GM04504 (cell line): ENCODE measurements at places on chromosomes 13 and 19.
A peak's percentile ranks its signal among the peaks of the same experiment; 100 is the strongest.

- no peak for DNase-seq
Observed at GRCh38 chr19:2221250-2221831, 14.8 kb downstream of the PLEKHJ1 start.

DNA sequence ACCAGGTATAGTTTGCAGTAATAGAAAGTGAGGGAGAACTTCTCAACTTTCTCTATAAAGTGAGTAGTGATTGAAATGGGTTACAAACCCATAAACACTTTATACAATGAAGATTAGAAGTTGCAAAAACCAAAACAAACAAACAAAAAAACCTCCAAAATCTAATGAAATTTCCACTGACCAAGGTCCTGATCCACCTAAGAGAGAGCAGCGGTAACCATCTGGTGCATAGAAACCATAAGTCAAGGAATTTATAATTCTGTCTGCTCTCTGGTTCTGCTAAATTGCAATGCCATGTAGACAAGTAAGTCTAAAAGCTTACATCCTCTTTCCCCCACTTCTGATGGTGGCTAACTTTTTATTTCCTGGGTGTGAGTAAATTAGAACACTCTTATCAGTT, 463.4 kb downstream of the EFNB2 start:
- DNase-seq: no peak

GRCh38 chr13:54445453-54445852, 1416.8 kb downstream of the OLFM4 start:
- DNase-seq: no peak

- no peak for DNase-seq
Observed at GRCh38 chr13:60836821-60837220, 439.8 kb downstream of the TDRD3 start.

DNA sequence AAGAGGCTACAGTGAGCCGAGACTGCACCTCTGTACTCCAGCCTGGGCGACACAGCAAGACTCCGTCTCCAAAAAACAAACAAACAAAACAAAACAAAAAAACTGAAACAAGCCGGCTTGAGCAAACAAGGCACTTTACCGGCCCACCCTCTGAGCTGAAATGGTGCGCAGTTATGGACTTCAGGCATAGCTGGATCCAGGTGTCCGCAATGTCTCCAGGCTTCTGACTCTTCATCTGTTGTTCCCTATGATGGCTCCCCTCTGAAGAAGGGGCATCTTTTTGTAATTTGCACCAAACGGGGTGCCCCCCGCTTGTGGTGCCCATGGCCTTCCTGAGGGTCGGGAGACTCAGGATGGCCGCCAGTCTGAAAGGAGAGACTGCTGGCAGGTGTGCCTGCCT, 6.2 kb downstream of the C2CD4C start:
- DNase-seq: no peak

- DNase-seq: no peak
Observed at GRCh38 chr13:45691251-45691650, 10.9 kb upstream of the CBY2 start.

GRCh38 chr19:44754750-44755080, 6.2 kb downstream of the BCL3 start:
- no peak for DNase-seq

- no peak for DNase-seq
Observed at GRCh38 chr13:35965226-35965927, 165.8 kb downstream of the DCLK1 start.

DNA sequence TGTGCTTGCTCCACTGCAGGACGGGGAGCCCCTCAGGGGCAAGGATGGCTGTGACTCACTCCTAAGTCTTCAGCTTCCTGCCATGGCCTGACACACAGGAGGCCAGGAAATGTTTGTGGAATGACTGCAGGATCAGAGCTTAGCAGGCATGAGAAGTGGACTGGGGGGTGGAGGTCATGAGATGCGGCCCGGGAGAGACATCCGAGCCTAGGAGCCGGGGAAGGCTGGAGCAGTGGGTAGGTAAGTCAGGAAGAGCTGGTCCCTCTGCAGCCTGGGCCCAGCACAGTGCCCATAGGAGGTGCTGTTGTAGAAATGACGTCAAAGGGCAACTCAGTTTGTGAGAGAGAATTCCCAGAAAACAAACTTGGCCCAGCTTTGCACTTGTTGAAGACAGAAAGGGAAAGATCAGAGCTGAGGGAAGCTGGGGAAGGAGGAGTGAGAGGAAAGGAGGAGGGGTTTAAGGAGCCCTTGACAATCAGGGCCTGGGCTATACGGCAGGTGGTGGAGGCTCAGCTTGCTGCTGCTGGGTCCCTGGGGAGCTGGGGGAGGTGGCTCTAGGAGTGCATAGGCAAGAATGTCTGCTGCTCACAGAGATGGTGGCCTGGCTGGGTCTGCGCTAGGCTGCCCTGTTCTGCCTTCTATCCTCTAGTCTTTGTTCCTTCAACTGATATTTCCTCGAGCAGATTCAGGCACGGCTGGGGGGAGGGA, 18.5 kb downstream of the POU2F2 start:
- DNase-seq: peak; percentile 93

- DNase-seq: no peak
Observed at GRCh38 chr13:91948736-91949135, 550.3 kb downstream of the GPC5 start.
